Neural progenitor cell (in vitro differentiated cells): ENCODE measurements at places on chromosomes 5 and 9.
A peak's percentile ranks its signal among the peaks of the same experiment; 100 is the strongest.

DNA sequence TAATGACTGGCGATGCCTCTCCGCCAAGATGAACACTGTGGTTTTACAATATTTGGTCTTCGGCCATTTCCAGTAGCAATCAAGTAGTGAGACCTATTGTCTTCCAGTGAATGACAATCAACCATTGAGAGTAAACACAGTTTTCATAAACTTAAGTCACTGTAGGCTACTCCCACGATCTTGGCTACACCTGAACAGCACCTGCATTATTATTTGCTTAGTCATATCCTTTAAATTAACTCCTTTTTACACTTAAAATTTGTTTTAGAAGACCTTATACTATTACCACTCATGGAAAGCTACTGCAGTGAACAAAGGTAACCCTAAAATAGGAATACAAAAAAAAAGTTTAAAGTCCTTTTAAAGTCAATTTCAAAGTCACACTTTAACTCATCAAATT lies 58.2 kb downstream of the ZNF354C start:
- no peak for DNase-seq

DNA sequence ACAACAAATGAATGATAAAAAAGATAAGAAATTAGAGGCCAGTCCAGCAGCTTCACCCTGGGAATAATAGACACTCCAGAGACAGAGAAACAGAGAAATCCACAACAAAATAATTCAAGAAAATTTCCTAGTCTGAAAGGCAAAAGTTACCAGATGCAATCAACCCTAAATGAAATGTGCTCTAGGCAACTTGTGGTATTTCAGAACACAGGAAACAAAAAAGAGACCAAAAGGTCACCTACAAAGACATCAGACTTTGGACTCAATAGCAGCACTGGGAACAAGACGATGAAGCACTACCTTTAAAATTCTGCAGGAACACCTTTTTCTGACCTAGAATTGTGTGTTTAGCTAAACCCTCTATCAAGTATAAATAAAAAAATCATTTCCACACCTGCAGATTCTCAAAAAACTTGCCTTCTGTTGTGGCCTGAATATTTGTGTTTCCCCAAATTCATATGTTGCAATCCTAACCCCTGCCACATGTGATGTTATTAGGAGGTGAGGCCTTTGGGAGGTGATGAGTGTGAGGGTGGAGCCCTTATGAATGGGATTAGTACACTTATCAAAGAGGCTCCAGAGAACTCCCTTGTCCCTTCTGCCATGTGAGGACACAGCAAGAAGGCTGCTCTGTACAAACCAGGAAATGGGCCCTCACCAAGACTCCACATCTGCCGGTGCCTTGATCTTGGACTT lies 5.9 kb upstream of the MAPK9 start:
- DNase-seq: no peak

GRCh38 chr5:3364941-3365340 lies 230.7 kb upstream of the IRX1 start:
- no peak for DNase-seq

- peak; percentile 54 for DNase-seq
Measured at GRCh38 chr5:83720836-83721537, at the start of gene HAPLN1. HAPLN1 (minus strand) TSS chr5:83720855; CDS start chr5:83673523, 47,332 bp downstream.

GRCh38 chr9:92962846-92963245 lies 15.5 kb downstream of the FGD3 start:
- no peak for DNase-seq

DNA sequence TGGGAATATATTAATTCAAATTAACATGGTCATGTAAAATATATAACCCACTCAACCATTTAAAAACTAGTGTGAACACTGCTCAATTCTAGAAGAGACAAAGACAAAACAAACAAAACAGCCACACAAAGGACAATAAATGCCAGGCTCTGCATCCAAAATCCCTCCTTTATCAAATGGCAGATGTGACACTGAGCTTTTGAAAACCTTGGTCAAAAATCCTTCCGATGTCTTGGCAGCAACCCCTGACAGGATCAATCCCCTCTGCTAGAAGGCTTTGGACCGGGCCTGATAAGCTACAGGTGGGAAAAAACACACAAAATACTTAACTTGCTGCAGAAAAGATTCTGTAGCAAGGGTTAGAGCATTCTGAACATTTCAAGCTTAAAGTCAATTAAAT lies 61.5 kb downstream of the ZFR start:
- peak; percentile 27 for DNase-seq

- no peak for DNase-seq
Measured at GRCh38 chr9:131302244-131303075, 12.9 kb downstream of the PLPP7 start.

GRCh38 chr9:133681658-133682306 lies 45.6 kb downstream of the DBH start:
- no peak for DNase-seq

- no peak for DNase-seq
Measured at GRCh38 chr5:174293481-174293880, 248.0 kb downstream of the NSG2 start.

- peak; percentile 86 for DNase-seq
Measured at GRCh38 chr9:34546834-34547827, 24.3 kb upstream of the ENHO start.

DNA sequence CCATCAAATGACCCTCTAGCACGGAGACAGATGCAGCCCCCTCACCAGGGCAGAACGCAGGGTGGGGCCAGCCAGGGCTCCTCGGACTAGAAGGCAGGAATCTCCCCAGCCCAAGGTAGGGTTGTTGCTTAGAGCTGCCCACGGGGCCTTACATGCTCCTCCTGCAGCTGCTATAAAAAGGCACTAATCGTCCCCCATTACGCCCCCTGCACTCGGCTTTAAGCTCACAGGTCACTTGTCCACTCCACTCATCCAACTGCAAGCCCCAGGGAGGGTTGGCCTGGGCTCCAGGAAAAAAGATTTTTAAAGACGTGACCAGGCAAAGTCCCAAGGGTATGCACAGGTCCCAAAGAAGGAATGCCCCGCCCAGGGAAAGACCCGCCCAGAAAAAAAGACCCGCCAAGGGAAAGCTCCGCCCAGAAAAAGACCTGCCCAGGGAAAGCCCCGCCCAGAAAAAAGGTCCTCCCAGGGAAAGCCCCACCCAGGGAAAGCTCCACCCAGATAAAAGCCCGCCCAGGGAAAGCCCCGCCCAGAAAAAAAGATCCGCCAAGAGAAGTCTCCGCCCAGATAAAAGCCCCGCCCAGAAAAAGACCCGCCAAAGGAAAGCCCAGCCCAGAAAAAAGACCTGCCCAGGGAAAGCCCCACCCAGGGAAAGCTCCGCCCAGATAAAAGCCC lies 11.1 kb downstream of the GRIN1 start:
- no peak for DNase-seq

- no peak for DNase-seq
Measured at GRCh38 chr5:79536193-79536906, 22.4 kb upstream of the HOMER1 start.

DNA sequence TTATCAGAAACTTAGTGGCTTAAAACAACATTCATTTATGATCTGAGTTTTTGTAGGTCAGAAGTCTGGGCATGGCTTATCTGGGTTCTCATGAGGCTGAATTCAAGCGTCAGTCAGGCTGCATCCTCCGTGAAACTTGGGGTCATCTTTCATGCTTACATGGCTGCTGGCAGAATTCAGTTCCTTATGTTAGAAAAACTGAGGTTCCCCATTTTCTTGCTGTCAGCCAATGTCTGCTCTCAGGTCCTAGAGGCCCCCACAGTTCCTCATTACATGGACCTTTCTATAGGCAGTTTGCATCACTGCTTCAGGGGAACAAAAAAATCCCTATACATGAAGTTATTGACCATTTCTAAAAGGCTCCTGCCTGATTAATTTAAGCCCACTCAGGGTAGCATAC lies 83.8 kb upstream of the NMUR2 start:
- DNase-seq: no peak

DNA sequence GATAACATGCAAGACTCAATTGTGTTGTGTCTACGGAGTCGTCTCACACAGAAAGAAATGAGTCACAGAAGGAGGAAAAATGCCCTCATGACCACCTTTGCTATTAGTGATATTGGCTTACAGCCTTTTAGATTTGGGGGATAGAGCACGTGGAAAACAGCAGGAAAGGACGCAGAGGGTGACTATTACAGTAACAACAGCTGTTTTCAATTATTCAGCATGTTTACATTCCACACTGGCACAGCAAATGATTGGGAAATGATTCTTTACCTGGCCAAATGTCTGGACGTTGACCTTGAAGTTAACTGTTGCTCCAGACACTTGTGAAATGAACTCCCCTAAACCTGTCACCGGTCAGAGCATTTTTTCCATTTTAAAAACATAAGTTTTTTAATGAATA lies 46.8 kb downstream of the APTX start:
- DNase-seq: no peak

- DNase-seq: peak; percentile 75
Measured at GRCh38 chr5:131795879-131796792, 681 bp downstream of the FNIP1 start.

- no peak for DNase-seq
Measured at GRCh38 chr5:177434437-177434836, 8.0 kb downstream of the GRK6 start.

GRCh38 chr5:7848296-7848695 lies 2.6 kb downstream of the CFAP90 start:
- DNase-seq: no peak

- DNase-seq: no peak
Measured at GRCh38 chr5:144427866-144428265, 257.2 kb downstream of the KCTD16 start.

DNA sequence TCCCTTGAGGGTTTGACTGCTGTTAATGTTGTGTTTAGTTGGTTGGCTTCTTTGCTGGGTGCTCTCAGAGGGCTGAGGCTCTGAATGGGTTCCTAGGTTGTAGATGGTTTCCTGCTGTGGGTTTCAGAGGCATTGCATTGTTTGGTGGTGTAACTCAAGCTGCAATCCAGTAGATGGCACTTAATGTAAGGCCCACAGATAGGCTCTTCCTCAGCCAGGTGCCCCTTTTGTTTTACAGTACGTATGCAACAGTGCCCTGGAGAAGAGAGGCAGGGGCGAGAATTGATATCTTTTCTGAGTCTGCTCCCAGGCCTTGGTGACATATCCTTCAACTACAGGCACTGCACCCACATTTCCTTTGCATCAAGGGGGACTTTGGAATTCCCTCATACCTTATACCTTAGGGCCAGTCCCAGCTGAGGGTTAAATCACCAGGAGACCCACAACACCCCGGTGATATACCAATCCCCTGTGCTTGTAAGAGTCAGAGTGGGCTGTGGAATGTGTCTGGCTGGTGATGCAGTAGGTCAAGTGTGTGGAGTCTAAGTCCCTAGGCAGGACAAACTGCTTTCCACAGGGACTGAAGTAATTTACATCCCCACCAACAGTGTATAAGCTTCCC lies 7.0 kb upstream of the UGT3A2 start:
- peak; percentile 50 for DNase-seq

GRCh38 chr9:80163889-80164288 lies 592.1 kb downstream of the TLE4 start:
- no peak for DNase-seq

GRCh38 chr9:133987946-133988665 lies 4.0 kb downstream of the VAV2 start:
- DNase-seq: no peak

GRCh38 chr5:125409861-125410536 lies 663.6 kb upstream of the ZNF608 start:
- DNase-seq: peak; percentile 92

GRCh38 chr5:155040984-155041653 lies 27.6 kb downstream of the KIF4B start:
- no peak for DNase-seq

GRCh38 chr9:91904588-91905236 lies 45.3 kb downstream of the ROR2 start:
- DNase-seq: no peak

DNA sequence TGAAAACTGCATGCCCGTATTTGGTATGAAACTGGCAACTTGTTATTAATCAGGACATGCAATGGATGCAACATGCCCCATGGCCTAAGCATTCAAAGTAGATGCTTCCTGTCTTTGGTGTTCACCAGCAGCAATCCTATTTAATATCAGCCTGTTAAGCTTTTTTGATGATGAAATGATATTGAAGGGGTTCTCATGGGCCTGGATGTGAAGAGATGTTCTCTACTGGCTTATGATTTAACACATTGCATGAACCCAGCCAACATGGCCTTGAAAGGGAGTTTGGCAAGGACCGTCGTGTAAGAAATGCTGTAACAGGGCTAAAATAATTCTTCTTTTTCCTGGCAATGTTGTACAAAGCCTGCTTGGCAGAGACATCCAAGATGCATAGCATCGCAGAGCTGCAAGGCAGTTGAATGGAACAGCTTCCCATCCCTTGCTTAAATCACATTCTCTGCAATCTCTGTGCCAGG lies 111.2 kb downstream of the SMARCA2 start:
- DNase-seq: no peak

GRCh38 chr9:33044677-33045282 lies 19.7 kb downstream of the DNAJA1 start:
- DNase-seq: peak; percentile 62

DNA sequence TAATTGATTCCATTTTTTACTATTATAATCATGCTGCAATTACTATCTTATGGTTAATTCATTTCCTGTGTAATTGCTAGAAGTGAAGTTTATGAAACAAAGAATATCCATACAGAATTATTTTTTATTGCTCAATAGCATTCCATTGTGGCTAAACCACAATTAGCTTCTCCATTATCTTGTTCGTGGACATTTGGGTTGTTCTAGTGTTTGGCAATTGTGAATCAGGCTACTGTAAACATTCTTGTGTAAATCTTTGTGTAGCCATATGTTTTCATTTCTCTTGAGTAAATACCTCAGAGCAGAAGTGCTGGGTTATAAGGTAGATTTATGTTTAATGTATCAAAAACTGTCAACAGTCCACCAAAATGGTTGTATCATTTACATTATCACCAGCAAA lies 341.1 kb downstream of the MAT2B start:
- DNase-seq: no peak

- no peak for DNase-seq
Measured at GRCh38 chr5:154077696-154078095, 38.9 kb downstream of the MFAP3 start.

GRCh38 chr5:112641515-112642110 lies 96.1 kb upstream of the APC start:
- DNase-seq: no peak

DNA sequence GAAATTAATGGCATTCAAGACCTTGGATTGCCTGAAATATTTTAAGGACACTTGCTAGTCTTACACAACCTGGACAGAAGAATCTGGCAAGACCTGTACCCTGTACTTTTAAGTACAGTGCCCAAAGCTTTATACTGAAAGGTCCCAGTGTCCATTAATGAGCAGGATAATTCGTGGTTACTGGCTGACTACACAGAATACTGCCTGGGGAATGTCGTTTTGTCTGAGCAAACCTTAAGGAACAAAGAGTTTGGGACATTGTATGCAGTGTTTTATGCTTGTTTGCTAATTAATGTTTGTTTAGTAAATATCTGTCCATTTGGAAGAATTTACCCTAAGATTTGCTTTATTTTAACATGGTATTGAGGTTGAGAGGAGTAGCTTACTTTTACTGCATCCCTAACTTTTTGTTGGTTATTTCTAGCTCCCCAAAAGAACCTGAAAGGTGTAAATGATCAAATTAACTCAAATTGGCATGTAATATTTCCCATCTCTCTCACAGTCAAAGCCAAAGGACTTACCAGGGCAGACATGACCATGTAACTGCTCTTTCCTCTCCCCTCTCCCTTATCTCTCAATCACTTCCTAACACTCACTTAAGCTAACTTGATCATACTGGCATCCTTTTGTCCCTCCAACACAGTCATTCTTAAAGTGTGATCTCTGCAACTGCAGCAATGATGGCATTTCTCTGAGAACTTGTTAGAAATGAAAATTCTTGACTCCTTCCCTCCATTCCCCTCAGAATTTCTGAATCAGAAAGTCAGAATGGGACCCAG lies 15.7 kb downstream of the RANBP3L start:
- no peak for DNase-seq

- DNase-seq: no peak
Measured at GRCh38 chr5:37189355-37189754, 59.8 kb downstream of the CPLANE1 start.
